Activated naive CD8-positive, alpha-beta T cell treated with anti-CD3 and anti-CD28 coated beads for 36 hours (primary cell): ENCODE measurements at places on chromosomes 4 and X.

- DNase-seq: no peak
Measured at GRCh38 chrX:20231598-20231997, 35.1 kb downstream of the RPS6KA3 start.

DNA sequence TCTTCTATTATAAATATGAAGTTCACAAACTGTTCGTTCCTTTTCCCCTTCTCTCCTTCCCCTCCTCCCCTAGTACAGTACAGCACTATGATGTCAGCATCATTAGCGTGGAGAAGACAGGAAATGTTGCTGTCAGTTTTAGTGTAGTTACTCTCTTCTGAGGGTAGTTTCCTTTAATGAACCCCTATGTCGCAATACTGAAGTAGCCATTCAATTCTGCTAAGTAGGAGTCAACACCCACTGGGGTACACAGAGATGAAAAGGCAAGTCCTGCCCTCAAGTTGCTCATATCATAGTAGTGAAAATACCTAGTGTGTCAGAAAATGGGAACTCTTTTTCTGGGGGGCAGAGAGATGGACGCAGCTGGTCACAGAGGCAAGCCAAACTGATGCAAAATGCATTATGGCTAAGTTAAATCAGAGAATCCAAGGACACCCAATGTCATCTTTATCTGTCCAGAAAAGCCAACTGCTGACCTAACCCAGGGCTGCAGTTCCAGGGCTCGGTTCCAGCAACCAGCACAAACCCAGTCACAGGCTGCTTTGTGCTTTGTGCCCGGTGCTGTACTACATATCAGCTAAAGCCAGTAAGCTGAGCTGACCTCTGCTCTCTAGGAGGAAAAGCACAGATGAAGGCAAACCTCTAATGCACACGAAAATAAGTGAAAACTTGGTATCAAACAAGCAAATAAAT is 31.5 kb downstream of the GRIA3 start:
- no peak for DNase-seq

DNA sequence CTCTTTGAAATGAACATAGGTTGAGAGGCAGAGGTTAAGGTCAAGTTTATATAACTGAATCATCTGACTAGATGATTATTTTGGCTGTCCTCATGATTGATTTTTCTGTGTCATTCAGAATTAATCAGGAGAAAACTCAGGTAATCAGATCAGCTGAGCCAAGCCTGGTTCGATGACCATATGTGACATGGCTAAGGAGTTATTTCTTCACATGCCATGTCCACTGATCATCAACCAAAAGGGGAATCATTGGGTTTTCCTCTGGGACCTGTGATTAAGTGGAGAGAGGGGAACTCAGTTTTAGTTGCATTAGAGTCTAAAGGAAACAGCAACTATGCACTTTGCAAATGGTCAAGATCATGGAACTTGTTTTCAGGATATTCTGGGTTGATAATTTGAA is 20.3 kb upstream of the PACRGL start:
- no peak for DNase-seq

DNA sequence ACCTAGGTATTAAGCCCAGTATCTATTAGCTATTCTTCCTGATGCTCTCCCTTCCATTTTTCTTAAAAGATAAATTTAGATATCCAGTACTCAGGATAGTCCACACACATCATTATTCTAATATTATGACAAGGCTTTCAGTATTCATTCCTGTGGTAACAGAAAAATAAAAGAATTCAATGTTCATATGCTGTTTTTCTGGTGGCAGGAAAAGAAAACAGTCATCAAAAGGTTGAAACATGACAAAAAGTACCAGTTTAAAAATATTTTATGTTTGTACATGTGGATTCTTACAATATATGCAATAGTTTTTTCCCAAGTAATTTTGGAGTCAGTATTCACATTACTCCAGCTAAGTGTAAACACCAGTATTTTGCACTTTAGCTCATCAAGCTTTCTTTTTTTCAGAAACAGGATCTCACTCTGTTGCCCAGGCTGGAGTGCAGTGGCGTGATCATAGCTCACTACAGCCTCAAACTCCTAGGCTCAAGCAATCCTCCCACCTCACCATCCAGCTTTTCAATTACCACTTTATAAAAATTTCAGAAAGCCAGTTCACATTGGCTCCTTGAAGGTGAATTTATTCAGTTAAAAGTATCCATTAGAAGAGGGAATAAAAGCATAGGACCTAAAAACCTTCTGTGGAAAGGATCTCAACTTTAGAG is 2.3 kb downstream of the APBB2 start:
- DNase-seq: no peak

- no peak for DNase-seq
Measured at GRCh38 chr4:55549888-55550287, 3.2 kb upstream of the CLOCK start.

DNA sequence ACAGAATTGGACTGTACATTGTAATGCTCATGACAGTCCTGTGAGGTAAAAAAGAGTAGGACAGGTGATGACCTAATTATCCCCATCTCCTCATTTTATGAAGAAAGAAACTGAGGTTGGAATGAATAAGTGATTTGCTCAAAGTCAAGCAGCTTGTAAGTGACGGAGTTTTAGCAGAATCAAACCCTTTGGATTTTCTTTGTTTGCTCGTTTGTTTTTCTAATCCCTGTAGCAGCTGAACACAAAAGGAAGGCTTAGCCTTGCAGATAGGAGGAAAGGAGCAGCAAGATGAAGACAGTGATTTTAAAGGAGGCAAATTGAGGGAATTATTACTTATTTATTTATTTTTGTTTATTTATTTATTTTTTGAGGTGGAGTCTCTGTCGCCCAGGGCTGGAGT is 528.4 kb upstream of the AMOT start:
- no peak for DNase-seq

DNA sequence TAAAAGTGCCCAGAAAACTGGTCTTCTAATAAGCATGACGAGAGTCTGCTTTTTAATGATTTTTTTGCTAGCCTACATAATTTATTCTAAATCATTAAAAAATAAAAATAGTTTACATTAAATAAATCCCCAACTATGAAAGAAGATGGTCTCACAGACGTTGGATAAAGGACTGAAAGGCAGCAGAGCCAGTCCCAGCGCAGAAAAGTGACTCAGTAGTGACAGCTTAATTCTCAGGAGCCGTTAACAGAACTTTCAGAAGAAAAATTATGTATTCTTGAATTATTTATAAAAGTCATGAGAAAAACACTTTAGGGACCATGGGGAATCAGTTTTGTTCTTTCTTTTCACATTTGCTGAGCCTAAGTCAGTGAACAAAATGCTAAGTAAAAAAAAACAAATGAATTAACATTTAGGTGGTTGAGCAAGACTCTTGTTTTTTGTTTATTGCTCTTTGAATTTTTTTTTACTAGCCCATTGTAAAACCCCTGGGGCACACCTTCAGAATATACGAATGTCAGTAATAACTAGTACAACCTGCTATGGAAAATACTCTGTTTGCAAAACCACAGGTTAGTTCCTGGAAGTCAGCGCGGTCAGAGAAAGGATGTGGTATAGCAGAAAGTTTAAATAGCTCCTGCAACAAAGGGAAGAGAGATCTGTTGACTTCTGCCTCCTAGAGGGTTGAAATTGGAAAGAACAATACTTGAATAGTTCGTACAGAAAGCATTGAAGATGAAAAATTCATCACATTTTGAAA is 50.4 kb upstream of the CCDC160 start:
- peak; percentile 53 for DNase-seq

DNA sequence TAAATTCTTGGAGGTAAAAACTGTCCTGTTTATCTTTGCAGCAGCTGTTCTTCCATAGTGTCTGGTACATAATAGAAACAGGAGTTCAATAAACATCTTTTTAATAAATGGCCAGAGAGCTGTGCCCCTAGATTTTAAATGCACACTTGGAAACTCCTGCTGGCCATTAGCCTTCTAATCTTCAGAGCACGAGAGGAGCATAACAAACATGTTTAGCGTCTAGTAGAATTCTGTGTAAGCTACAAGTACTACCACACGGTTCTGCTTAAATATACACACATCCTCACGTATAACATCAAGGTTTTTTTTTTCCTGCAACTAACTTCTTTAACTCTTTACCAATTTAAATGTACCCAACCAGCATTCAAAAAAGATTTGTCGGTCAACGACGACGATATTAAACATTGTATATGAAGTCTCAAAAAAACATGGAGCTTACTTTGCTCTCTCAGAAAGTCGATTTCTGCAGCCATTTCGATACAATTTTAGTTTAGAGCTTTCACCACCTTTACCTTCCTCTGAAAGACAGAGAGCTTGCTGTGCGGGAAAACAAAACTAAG is 628 bp downstream of the SCLT1 start:
- DNase-seq: no peak

- no peak for DNase-seq
Measured at GRCh38 chr4:98786866-98787265, 128.5 kb upstream of the TSPAN5 start.

GRCh38 chr4:92514627-92515026 is 210.9 kb downstream of the GRID2 start:
- DNase-seq: no peak

DNA sequence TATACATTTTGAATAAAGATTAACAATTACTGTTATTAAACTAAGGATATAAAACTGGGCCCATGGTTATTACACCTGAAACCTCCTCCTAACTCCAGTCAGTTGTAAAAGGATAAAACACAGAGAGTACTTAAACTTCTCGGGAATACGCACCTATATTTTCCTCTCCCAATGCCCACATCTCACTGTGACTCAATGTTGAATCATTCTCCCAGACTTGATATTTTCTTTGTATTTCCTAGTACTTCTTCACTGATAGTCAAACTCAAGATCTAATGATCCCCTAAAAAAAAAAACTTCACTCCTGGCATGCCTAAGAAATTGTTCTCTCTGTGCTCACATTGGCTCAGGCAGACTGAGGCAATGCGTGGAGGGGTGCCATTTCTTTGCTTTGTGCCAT is 212.5 kb upstream of the DKK2 start:
- no peak for DNase-seq

DNA sequence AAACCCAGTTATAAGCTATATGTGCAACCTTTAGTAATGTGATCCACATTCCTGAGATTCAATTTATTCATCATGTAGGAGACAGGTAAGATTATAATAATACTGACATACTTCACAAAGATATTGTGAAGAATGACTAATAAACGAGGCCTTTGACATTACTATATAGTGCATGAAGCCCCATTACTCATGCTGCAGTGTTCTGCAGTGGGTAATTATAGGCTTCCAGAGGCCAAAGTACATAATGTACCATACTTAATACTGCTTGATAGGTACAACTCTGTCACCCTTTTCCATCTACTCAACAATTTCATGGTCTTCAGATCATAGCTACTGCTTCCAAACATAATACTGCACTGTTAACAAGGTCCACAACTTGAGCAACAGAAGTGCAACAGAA is 68.9 kb downstream of the COL25A1 start:
- DNase-seq: no peak

DNA sequence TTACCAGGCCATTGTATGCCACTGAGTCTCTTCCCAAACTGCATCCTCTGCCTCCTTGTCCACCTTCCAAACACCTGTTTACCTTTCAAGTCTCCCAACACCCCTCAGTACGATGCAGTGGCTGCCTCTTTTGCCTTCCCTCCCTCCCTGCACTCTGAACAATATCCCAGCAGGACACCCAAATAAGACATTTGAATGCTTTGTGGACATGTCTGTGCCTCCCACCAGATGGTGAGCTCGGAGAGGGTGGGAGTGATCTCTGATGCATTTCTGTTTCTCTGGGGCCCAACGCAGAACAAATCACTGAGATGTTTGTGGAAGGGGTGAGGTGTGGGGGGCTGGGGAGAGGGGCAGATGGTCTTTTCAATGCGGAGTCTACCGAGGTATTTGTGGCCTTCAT is 33.4 kb downstream of the PJA1 start:
- DNase-seq: no peak
